ENCODE measurements at places on chromosomes 3 and 15.

GRCh38 chr3:185852635-185853034 lies 27.8 kb upstream of the IGF2BP2 start:
- DNase-seq, result no peak

- DNase-seq, result peak; percentile 36
Measured at GRCh38 chr15:70435369-70435768, 328.0 kb downstream of the UACA start.

GRCh38 chr15:43086551-43086950 lies 19.3 kb downstream of the UBR1 start:
- no peak for DNase-seq

DNA sequence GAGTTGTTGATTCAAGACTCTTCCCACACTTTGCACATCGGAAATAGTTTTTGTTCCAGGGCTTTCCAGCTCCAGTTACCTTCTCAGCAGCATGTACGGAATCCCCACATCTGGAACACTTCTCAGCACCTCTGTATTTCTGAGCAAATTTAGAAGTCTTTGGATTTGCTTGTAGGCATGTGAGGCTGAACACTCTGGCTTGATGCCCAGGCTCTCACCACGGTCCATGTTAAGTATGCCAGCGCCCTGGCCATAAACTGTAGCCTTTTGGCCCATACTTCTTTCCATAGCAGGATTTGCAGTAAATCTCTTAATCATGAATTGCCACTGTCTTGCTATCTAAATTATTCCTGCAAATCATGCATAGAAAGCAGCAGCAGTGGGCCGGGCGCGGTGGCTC lies 24.4 kb downstream of the ATP2C1 start:
- DNase-seq, result no peak

- DNase-seq, result no peak
Measured at GRCh38 chr3:44914936-44915335, 40.5 kb downstream of the TGM4 start.

- DNase-seq, result peak; percentile 23
Measured at GRCh38 chr3:141076797-141077571, 25.8 kb downstream of the SPSB4 start.

DNA sequence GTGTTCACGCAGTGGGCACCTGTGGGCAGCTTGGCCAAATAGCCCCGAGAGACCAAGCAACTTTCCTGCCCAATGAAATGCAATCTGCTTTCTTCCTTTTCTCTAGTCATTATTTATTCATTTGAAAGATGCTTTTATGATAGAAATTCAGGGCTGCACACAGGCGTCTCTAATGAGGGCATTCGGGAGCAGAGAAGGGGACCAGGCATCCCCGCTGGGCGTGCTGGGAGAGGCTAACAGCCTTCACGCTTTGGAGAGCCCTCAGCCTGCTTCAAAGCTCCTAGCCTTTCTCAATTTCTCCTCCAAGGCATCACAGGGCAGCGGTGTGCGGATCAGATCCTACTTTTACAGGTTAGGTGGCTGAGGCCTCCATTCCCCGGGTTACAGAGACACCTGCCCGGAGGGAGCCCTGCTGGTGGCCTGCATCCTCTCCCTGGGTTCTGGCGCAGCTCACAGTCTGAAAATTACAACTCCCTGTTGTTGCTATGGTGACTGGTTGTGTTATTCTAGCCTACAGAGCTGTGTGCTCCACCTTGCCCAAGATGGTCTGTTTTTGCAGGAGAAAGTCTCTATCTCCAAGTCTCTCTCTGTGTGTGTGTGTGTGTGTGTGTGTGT lies 21.8 kb upstream of the KLF13 start:
- DNase-seq, result peak; percentile 9

DNA sequence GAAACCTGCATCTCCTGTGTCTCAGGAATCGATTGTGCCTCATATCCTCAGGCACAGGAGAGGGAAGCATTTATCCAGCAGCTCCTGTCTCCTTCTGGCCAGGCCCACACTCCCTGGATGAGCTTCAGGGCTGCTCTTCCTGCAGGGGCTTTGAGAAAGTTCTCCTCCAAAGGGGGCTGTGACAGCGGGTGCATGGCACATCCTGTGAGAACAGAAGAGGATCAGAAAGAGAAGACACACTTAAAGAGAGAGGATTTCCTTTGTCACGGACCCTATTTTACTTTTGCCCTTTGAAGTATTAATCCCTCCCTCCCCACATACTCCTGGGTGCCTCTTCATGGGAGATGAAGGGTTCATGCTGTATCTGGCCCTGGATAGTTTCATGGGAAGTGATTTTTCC lies 46.0 kb downstream of the MFSD1 start:
- DNase-seq, result no peak

GRCh38 chr3:17166369-17166768 lies 281.6 kb downstream of the PLCL2 start:
- DNase-seq, result no peak

DNA sequence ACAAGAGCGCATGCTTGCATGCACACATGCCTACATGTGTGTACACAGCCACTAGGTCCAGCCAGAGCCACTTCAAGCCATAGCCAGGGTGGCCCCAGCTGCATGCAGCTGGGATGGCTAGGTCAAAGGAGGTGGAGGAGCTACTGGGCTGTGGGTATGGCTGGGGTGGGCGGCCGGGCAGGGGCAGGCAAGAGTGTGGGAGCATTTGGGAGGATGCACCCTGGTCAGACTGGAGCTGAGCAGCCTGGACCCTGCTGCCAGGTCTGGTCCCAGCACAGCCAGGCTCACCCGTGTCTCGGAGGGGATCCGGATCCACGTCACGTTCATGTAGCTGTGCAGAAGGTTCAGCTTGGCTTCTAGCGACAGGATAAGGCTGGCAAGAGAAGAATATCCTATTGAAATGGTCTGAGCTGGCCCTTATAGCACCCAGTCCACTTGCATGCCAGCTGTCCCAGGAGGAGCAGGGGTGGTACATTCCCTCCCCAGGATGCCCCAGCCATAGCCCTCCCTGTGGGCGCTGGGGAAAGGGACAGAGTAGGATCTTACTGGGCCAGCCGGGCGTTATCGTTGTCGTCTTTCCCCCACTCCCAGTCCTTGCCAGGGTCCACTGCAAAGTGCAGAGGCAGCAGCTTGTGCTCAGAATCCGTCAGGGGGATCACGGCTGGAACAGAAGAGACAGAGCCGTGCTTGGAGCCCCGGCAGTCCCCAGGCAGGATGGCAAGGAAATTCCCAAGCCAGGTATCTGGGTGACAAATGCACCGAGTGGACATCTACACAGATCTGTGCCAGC lies 160.5 kb downstream of the KLF13 start:
- no peak for DNase-seq

- no peak for DNase-seq
Measured at GRCh38 chr15:42035435-42035761, 14.6 kb upstream of the PLA2G4E start.
